NCI-H510A (cell line): ENCODE measurements at places on chromosomes 6 and 20.
A peak's percentile ranks its signal among the peaks of the same experiment; 100 is the strongest.

GRCh38 chr6:334536-335510, 42.5 kb downstream of the DUSP22 start:
- DNase-seq, result no peak

DNA sequence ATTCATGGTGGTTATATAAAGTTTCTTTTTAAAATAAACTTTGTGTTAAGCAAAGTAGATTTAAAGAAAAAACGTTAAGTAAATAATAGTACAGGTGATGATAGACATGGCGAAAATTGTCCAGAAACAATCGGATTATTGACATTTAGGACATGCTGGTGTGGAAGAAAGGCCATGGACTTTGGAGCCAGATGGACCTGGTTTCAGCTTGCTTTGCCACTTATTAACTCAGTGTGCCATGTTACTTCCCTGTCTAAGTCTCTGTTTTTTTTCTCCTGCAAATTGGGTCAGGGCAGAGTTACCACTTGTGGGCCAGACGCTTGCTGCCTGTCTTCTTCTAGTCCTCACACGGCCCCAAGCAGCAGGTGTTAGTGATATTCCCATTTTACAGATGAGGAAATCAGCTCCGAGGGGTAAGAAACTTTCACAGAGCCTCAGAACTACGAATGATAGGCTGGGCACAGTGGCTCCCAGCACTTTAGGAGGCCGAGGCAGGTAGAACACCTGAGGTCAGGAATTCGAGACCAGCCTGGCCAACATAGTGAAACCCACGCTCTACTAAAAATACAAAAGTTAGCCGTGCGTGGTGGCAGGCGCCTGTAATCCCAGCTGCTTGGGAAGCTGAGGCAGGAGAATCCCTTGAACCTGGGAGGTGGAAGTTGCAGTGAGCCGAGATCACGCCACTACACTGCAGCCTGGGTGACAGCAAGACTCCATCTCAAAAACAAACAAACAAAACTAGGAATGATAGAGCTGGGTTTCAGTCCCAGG, 12.4 kb downstream of the KIF3B start:
- DNase-seq, result no peak

- DNase-seq, result no peak
Observed at GRCh38 chr6:111657146-111657545, 51.5 kb upstream of the TRAF3IP2 start.

DNA sequence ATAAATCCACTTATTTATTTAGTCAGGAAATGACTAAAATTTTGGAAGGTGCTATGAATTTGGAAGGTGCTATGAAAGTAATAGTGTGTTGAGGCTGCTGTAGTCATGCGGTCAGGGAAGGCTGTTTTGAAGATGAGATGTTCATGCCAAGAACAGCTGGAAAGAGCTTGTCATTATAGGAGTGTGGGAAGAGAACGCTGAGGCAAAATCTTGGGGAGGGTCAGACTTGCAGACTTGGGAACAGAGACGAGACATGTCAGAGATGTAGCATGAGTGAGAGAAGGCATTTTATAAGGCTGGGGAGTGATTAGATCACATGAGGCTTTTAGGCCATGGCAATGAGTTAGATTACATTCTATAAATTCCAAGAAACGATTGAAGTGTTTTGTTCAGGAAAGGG, 124.0 kb upstream of the B3GAT2 start:
- no peak for DNase-seq

DNA sequence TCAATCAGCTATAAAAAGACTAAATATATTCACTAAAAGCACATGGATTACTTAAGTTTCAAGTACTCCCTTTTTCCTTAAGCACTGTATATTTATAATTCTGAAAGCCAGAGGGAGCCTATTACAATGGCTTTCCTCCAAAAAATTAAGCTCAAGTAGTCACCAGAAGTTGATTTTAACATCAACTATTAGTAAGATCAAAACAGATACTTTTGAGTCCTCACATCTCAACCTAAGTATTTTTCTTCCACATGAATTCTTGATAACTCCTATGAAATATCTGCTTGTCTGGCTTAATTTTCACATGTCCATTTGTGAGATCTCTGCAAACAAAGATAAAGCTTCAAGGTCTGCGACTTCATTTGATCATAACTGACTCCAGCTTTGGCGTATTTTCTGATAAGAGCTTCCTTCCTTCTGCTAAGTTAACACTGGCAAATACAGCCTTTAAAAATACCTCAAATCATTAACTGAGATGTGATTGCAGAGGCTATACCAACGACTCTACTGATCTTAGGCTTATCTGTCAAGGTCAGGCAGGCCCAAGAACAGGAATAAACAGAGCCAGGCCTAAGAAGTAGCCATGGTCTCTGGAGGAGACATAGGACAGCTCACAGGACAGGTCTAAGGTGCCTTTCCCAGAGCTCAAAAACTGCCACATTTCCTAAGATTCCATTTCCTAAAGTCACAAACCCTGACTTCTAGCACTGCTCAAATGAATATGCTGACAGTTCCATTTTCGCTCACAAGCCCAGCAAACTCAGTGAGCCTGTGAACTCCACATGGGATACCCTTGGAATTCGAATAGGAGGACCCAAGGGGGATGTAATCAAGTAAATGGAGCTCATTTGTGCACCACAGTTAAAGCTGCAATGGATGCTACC, 10.0 kb downstream of the SNX5 start:
- no peak for DNase-seq

DNA sequence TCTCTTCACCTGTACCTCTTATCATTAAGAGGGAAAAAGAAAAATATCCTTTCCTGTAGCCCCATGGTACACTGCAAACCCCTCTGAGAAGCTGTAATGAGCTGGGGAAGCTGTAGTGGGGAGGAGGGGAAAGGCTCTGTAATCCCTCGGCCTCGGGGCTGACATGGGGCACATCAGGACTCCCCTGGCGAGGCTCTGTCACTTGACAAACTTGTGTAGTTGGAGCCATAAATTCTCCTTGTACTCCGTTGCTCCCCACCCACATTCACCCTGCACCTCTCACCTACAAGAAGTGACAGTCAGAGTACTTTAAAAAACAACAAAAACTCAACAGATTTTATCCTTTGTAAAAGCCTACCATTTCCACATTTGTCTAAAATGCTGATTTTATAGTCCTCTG, 475.7 kb upstream of the AGPAT4 start:
- no peak for DNase-seq

DNA sequence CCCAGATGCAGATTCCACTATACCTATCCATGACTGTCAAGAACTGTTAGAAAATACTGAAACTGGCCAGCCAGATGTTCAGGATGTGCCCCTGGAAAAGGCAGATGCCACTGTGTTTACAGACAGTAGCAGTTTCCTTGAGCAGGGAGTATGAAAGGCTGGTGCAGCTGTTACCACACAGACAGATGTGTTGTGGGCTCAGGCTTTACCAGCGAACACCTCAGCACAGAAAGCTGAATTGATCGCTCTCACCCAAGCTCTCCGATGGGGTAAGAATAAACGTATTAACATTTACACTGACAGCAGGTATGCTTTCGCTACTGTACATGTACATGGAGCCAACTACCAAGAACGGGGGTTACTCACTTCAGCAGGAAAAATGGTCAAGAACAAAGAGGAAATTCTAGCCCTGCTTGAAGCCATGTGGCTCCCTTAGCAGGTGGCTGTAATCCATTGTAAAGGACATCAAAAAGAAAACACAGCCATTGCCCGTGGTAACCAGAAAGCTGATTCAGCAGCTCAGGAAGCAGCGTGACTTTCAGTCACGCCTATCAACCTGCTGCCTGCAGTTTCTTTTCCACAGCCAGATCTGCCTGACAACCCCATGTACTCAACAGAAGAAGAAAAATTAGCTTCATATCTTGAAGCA, 459.7 kb upstream of the HTR1E start:
- DNase-seq, result no peak

DNA sequence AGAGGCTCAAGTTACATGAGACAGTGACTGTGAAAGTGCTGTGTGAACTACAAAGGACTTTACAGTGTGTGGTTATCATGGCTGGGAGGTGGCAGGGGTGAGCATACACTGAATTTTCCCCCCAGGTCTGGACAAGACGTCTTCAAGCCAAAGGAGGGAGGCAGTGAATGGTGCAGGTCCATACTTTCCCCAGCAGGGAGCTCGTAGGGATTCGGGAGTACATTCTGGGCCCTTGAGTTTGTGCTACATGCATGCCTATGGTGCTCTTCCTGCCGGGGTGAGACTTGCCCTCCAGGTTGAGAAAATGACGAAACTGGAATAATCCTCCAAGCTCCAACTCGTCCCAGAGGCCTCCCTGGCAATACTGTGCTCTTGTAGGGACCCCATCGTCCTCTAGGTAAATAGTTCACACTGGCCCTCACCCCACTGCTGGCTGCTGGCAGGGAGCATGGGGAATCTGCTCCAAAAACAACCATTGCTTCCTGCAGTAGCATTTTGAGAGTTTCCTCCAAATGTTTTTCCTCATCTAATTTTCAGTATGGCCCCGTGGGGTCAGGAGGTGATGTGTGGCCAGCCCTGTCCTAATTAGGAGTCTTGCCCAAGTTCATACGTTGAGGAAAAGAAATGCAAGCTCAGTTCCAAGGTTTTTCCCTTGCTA, 57.6 kb downstream of the ZNF831 start:
- no peak for DNase-seq

- DNase-seq, result peak; percentile 65
Observed at GRCh38 chr6:122494665-122495272, 23.2 kb upstream of the SERINC1 start.

DNA sequence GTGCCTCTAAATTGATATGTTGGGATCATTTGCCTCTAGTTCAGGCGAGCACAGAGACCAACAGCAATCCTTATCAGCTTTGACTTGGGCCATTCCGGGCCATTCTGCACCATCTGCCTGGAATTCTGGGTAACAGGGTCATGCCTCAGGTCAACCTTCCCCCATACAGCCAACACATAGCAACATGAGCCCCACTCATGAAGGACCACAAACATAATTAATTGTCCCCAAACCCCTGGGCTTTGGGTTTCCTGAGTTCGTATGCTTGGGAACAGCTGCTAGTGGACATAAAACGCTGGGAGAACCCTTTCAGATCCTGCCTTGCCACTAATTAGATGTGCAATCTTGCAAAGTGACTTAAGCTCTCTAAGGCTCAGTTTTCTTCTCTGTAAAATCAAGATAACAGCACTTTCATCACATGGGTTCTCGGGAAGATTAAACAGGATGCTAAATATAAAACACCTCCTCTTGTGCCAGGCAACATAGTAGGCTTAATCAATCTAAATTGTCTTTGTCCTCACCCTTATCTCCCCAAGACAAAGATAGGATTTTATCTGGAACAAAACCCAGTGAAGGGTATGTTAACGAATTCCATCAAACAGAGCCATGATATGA, 426.5 kb downstream of the CD83 start:
- no peak for DNase-seq

DNA sequence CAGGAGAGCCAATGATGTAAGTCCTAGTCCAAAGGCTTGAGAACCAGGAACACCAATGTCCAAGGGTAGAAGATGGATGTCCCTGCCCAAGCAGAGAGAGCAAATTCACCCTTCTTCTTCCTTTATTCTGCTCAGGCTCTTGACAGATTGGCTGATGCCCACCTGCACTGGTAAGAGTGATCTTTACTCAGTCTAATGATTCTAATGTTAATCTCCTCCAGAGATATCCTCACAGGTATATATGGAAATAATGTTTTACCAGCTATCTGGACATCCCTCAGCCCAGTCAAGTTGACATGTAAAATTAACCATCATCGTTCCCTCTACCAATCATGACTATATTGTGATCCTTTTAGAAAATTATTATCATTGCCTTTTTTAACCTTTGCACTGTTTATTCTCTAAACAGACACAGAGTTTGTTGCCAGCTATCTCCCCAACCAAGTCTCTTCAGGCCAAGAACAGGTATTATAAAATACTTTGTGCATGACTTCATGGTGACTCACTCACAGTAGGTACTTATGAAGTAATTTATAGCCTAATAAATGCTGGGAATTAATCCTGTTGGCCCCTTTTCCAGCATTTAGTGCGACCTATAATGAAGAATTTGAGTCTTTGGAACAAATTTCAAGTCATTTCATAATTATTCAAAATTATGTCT, 26.2 kb upstream of the TSHZ2 start:
- no peak for DNase-seq
